Stimulated activated naive B cell treated with anti-CD40 and anti-IgM and Interleukin-4, amounts not matched to agents 10 μg/mL and 1 μg/mL and 100 μg/mL, for 72 hours (primary cell): ENCODE measurements at places on chromosomes 6 and 20.

GRCh38 chr20:709423-709822, 33.8 kb upstream of the SCRT2 start:
- DNase-seq = no peak

- no peak for DNase-seq
These were observed 35.1 kb downstream of the SNAP25 start for GRCh38 chr20:10253780-10254179.

- no peak for DNase-seq
These were observed 161.7 kb downstream of the DTNBP1 start for GRCh38 chr6:15500901-15501825.

GRCh38 chr6:4313044-4313686, 177.8 kb upstream of the ECI2 start:
- DNase-seq = no peak
